ENCODE measurements at places on chromosomes 3 and 15.

GRCh38 chr3:198061119-198062067 is 101.4 kb downstream of the LMLN start:
- H3K27ac ChIP-seq = no peak overlapping the region
- no peak for DNase-seq
- H3K4me1 ChIP-seq = no peaks in the 10 kb centered on the region
- no peak overlapping the region for H3K4me3 ChIP-seq
- no peaks in the 10 kb centered on the region for H3K36me3 ChIP-seq

DNA sequence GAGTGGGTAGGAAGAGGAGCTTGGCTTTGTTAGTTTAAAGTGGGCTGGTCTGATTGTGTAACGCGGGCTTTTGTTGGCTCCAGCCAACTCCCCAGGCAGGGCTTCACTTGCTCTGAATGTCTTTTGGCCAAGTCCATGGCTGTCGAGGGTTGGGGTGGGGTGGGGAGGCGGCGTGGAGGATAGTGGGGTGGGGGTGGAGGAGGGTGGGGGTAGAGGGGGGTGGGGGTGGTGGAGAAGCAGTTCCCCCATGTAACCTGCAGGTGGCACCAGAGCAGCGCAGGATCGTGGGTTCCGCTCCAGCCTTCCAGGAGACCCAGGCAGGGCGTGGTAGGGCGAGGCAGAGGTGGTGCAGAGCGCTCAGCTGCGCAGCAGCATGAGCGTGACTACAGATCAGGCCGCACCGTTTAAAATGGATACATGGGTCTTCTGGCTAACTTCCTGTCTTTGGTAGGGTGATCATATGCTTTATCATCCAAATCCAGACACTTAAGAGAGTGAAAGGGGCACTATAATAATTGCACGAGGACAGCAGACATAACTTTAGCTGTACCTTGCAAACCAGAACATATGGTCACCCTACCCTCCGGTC is 28.3 kb downstream of the GOLGA6A start:
- H3K36me3 ChIP-seq = peaks cover 2% of the 10 kb centered on the region
- no peak overlapping the region for H3K27ac ChIP-seq
- peaks cover 4% of the 10 kb centered on the region for H3K4me1 ChIP-seq
- H3K27me3 ChIP-seq = no peaks in the 10 kb centered on the region

DNA sequence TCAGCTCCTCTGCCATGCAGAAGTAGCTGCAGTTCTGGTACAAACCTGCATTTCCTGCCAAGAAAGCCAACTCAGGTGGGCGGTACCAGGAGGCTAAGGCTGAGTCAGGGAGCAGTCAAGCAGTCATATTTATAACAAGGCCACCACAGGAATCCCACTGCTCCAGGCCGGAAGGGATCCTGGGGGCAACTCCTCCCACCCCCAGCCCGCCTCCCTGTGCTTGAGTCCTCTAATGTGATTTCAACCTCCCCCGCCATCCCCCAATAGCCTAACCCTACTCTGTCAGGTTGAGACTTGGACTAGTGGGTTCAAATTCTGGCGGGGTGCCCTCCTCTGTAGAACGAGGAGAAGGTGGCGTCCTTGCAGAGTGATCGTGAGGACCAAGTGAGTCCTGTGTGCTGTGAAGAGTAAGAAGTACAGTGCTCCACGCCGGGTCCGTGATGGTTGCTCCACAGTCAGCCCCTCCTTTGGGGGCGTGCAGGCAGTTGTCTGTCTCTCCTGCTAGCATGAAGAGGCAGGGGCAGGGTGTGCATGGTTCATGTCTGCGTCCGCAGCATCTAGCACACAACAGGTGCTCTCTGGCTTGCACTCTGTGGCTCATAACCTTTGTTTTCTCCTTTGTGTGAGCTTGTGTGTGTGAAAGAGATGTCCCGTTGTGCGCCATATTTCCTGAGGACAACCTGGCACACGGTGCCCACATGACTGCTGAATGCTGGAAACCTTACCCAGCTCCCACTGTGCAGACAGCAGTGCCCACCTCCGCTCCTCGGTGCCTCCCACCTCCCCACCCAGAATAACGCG is 78.3 kb downstream of the SMAD6 start:
- no peaks in the 10 kb centered on the region for H3K27me3 ChIP-seq
- no peaks in the 10 kb centered on the region for H3K36me3 ChIP-seq
- H3K4me1 ChIP-seq = no peaks in the 10 kb centered on the region
- H3K27ac ChIP-seq = no peak overlapping the region

DNA sequence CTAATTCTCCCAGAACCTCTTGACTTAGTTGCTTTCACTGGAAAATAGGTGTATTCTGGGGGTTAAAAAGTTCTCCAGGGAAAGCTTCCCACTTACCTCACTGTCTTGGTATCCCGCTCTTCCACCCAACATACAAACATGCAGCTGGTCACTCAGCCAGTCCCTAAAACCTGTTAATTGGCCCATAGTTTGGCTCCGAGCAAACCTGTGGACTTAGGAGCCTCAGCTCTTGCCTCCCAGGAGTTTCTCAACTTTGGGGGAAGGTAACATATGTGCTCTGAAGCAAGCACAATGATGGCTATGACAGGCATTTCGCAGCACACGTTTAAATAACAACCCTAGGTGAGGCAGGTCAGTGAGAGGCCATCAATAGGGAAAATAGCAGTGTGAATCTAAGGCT is 25.8 kb upstream of the LRRFIP2 start:
- DNase-seq = no peak
- H3K4me1 ChIP-seq = no peaks in the 10 kb centered on the region
- no peak overlapping the region for H3K27ac ChIP-seq
- no peaks in the 10 kb centered on the region for H3K36me3 ChIP-seq
- H3K27me3 ChIP-seq = peaks cover 20% of the 10 kb centered on the region

DNA sequence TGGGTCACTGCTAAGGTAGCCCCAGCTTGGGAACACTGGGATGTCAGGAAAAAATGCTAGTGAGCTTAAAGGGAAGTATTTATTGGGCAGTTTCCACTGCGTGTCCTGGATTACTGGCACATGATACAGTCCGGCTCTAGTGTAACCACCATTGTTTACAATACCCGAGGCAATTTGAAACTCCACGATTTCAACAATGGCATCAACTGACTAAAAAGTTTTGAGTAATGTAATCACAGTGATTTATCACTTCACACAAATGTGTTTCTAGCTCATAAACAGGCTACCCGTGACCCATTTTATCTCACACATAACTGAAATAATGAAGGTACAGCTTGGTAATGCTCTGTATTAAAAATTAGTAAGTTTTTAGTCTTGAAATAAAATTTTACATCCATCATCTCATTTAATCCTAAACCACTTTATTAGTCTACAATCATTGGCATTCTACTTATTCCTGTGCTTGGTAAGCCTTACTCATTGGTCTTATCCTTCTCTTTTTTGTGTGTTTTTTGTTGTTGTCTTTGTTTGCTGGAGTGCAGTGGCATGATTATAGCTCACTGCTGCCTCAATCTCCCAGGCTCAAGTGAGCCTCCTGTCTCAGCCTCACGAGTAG is 7.6 kb downstream of the ZMAT3 start:
- no peak for DNase-seq
- H3K27ac ChIP-seq = no peak overlapping the region
- H3K4me3 ChIP-seq = no peak overlapping the region
- H3K36me3 ChIP-seq = peaks cover 55% of the 10 kb centered on the region
- no peaks in the 10 kb centered on the region for H3K27me3 ChIP-seq

GRCh38 chr3:14741510-14741909 is 66.6 kb downstream of the C3orf20 start:
- no peaks in the 10 kb centered on the region for H3K4me1 ChIP-seq
- H3K4me3 ChIP-seq = no peak overlapping the region
